CD4-positive, alpha-beta T cell treated with Interferon alpha-2 for 1 hour (primary cell): ENCODE measurements at places on chromosomes 12 and 14.

GRCh38 chr14:72810201-72810600 lies 83.7 kb downstream of the DPF3 start:
- DNase-seq = peak; percentile 58

- no peak for DNase-seq
These were observed 273.7 kb downstream of the SLC6A15 start for GRCh38 chr12:84638811-84639368.

DNA sequence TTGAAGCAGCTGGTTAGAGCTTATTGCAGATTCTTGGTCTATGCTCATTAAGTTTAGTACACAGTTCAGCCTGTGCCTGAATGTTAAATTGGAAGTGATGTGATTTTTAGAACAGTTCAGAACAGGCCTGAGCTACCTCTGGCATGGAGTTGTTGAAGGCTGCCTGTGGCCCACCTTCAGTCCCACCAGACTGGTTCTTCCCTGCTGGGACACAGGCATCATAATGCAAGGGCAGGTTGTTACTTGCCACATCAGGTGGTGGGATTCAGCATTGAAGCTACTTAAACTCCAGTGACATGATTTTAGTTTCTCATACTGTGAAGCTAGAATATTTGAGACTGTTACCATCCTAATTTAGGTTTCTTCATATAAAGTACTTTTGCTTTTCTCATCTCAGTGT lies 49.4 kb downstream of the PROX2 start:
- DNase-seq = no peak

- no peak for DNase-seq
These were observed 1486.6 kb upstream of the TMEM132C start for GRCh38 chr12:126780343-126780742.

DNA sequence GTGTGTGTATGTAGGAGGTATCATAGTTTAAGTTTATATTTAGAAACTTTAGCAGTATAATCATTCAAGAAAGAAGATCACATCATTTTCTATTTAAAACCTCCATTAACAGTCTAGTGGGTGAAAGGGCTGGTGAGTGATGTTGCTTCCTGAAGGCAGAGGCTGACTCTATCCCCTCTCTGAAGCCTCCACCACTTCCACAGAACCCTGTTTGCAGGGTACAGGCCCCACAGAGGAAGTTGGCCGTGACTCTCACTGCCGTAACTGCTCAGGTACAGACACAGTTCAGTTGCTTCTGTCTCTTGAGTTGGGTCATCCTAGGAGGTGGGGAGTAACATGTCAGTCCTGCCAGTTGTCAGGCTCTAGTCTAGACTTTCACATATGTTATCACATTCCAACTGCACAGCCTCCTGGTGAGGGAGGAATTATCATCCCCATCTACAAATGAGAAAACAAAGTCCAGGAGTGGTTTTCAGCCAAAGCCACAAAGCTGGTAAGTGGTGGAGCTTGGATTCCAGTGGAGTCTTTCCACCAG lies 31.5 kb downstream of the CFL2 start:
- no peak for DNase-seq

DNA sequence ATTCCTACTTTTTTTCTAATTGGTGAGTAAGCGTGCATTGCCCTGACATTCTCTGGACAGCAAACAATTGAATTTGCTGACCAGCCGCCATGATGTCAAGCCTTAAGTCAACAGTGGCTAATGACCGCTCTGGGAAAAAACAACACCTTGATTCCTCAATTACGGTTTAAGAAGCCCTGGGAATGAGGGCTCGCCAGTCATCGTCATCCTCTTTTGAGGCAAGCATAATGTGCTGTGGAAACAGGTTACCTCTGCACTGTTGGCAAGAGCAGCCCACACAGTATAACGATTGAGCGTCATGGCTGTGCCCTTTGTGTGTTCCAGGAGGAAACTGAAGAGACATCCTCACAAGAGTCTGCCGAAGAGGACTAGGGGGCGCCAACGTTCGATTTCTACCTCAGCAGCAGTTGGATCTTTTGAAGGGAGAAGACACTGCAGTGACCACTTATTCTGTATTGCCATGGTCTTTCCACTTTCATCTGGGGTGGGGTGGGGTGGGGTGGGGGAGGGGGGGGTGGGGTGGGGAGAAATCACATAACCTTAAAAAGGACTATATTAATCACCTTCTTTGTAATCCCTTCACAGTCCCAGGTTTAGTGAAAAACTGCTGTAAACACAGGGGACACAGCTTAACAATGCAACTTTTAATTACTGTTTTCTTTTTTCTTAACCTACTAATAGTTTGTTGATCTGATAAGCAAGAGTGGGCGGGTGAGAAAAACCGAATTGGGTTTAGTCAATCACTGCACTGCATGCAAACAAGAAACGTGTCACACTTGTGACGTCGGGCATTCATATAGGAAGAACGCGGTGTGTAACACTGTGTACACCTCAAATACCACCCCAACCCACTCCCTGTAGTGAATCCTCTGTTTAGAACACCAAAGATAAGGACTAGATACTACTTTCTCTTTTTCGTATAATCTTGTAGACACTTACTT lies 138.9 kb downstream of the HMGA2 start:
- DNase-seq = no peak

- DNase-seq = no peak
These were observed 29.8 kb upstream of the AP4S1 start for GRCh38 chr14:30995689-30996088.

DNA sequence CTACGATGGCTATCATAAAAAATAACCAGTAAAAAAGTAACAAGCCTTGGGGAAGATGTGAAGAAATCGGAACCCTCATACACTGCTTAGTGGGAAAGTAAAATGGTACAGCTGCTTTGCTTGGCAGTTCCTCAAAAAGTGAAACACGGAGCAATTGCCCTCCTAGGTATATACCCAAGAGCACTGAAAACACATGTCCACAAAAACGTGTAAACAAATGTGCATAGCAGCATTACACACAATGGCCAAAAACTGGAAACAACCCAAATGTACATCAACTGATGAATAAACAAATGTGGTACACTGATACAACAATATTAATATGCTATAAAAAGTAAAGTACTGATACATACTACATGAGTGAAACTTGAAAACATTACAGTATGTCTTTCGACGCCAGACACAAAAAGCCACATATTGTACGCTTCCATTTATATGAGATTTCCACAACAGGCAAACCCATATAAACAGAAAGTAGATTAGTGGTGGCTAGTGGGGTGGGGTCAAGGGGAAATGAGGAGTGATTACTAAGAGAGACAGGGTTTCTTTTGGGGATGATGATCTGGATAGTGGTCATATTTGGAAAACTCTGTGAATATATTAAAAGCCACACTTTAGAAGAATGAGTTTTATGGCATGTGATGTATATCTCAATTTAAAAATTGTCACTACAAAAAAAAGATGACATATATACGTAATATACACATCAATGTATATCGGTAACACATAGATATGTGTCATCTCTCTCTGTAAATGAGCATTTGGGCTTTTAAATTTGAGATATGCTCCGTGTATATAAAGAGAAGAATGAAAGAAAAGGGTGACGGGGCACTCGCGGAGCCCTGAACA lies 996 bp downstream of the SLC41A2 start:
- DNase-seq = no peak

DNA sequence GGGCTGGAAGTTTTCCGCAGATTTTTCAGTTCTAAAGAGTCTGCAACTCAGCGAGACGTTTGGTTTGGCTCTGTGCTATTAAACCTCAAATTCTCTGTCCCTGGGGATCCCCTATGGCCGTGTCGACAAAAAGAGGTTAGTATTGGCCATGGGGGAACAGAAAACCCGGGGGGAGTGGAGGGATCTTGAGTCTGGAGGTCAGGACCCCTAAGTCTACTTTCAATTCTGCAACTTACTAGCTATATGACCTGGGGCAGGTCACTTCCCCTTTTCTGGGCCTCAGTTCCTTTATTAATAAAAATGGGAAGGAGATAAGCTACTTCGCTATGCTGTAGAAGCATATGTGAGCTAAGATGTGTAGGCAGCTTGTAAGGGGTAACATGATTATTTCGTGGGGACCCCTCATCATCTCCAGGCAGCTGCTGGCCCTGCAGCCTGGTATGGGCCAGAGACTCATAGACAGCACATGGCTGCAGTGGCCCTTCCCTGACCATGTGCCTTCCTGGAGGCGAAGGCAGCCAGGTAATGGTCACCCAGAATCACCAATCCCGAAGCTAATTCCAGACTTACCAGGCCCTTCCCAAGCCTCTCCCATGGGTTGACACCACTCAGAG lies 8.6 kb downstream of the ASB2 start:
- peak; percentile 61 for DNase-seq

GRCh38 chr12:30345744-30346471 lies 349.8 kb downstream of the IPO8 start:
- DNase-seq = no peak

DNA sequence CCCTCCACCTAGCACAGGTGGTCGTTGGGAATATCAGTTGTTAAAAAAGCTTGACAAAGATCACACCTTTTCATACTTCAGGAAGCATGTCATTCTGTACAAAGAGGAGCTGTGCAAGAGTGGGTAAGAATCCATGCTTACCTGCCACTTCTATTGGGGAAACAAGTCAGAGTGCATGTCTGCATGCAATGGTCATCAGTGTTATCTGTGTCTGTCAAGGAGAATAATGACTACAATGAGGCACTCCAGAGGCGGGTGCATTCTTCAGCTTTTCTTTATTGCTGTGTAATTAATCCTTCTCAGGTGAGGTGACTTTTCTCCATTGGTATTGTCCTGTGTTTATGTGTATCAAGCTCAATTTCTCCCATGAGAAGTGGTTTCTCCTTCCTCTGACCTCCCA lies 24.4 kb downstream of the KCNA5 start:
- DNase-seq = no peak

DNA sequence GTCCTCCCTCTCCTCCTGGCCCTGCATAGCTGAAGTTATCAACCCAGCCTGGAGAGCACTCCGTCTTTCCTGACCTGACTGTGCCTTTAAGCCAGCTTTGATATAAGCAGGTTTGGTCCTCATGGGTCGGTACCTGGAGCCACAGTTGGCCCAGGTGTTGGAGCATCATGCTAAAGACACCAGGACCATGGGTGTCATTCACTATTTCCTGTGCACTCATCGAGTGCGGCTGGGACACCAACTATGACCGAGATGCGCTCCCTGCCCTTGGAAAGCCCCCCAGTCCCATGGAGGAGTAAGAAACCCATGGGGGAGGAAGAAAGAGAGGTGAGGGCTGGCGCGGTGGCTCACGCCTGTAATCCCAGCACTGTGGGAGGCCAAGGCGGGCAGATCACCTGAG lies 78.9 kb upstream of the CCND2 start:
- DNase-seq = no peak

DNA sequence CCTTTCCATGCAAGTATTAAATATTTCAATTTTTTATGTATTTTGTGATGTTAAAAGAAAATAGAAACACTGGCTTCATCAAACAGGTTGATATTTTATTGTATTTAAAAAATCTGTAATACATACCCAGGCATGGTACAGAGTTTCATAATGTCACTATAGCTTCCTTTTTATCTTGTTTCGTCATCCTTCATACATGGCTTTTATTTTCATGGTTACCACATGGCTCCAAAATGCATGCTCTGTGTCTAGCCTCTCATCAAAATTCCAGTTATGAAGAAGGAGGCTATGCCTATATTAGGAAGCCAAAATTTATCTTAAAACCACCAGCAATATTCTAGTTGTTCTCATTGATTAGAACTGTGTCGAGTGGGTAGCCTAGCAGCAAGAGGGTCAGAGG lies 464.8 kb downstream of the BTG1 start:
- no peak for DNase-seq

DNA sequence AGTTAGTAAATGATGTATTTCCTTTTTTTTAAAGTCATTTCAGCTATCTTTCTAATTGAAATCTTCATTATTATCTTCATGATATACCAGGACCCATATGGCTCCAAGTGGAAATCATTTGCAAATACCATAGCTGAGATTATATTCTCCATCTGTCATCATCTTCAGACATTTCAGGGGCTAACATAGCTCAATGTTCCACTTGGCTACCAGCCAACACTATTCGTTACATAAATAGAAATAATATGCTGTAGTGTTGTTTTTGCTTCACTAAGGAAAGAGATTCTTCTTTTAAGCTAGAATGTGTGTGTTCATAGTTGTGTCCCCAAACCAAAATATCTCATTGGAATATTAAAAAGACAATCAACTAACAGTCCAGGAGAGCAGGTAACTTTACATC lies 225.1 kb downstream of the DIO2 start:
- DNase-seq = no peak

DNA sequence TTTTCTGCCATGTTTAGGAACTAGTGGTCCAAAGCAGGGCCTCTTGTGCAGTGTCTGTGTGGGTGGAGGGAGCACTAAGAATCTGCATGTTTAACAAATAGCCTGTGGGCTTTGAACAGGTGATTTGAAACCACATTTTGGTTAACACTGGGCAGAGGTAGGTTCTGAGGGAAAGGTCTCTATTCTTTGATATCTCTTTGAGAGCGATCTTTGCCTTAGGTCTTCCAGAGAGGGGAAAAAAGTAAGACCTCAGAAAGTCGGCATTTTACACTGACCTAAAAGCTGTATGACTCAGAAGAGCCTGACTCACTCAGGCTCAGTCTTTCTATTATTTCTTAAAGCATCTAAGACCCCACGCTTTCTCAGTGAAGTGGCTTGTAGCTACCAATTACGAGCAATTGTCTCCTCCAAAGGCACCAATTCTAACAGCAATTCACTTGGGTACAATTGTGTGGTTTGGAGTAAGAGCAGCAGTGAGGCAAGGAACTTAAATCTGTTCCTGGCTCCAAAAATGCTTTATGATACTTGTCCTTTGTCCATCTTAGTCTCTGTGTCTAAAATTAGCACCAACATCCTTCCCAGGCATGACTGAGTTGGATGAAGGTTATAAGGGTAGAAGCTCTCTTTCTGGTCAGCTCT lies 8.8 kb downstream of the EIF2B2 start:
- DNase-seq = no peak

GRCh38 chr12:46560874-46561273 lies 188.3 kb upstream of the SLC38A2 start:
- DNase-seq = no peak

- no peak for DNase-seq
These were observed 4.1 kb downstream of the PELI2 start for GRCh38 chr14:56122301-56122700.
